Esophagus squamous epithelium (tissue), 5 donors: ENCODE measurements at places on chromosomes 6 and 20. TPM values are rescaled to one million over a fixed set of nuclear protein-coding genes. Genes with fewer than 3 reads are reported as not detected.
A peak's percentile ranks its signal among the peaks of the same experiment; 100 is the strongest.

Gene PSMB9
- 7.3 TPM for total RNA-seq

GRCh38 chr6:121596441-121596840, 161.0 kb downstream of the GJA1 start:
- no peaks in the 10 kb centered on the region for H3K36me3 ChIP-seq
- H3K4me1 ChIP-seq, result no peaks in the 10 kb centered on the region
- H3K27me3 ChIP-seq, result no peaks in the 10 kb centered on the region
- no peak overlapping the region for H3K4me3 ChIP-seq

DNA sequence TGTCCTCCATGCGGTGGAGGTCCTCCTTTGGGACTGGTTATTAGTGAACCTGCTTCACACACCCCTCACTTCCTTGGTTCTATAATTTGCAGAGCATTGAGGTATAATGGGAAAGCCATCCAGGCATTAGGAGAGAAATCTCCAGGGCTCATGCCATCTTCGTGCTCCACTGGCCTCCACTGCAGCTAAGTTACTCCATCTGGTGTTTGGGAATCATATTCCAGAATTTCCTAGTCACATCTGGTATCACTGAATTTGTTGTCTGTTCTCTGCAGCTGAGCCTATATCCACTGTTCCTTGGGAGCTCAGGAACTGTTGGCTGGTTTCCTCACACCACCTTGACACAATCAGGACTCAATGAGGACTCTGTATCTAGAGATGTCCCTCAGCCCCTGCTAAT, 173.0 kb upstream of the TSHZ2 start:
- no peak for DNase-seq
- no peaks in the 10 kb centered on the region for H3K27me3 ChIP-seq
- no peak overlapping the region for H3K4me3 ChIP-seq
- no peak overlapping the region for H3K27ac ChIP-seq
- no peaks in the 10 kb centered on the region for H3K4me1 ChIP-seq

- no peak overlapping the region for H3K4me3 ChIP-seq
- H3K27ac ChIP-seq, result no peak overlapping the region
- no peak for DNase-seq
- no peaks in the 10 kb centered on the region for H3K36me3 ChIP-seq
- H3K27me3 ChIP-seq, result no peaks in the 10 kb centered on the region
Observed at GRCh38 chr6:92587525-92587924, 831.8 kb downstream of the EPHA7 start.

Gene OLIG3
- not detected for total RNA-seq

GRCh38 chr20:23889775-23890187, 10.2 kb upstream of the CST5 start:
- H3K27me3 ChIP-seq, result no peaks in the 10 kb centered on the region
- no peak for DNase-seq
- H3K27ac ChIP-seq, result no peak overlapping the region
- H3K36me3 ChIP-seq, result no peaks in the 10 kb centered on the region
- no peak overlapping the region for H3K4me3 ChIP-seq

DNA sequence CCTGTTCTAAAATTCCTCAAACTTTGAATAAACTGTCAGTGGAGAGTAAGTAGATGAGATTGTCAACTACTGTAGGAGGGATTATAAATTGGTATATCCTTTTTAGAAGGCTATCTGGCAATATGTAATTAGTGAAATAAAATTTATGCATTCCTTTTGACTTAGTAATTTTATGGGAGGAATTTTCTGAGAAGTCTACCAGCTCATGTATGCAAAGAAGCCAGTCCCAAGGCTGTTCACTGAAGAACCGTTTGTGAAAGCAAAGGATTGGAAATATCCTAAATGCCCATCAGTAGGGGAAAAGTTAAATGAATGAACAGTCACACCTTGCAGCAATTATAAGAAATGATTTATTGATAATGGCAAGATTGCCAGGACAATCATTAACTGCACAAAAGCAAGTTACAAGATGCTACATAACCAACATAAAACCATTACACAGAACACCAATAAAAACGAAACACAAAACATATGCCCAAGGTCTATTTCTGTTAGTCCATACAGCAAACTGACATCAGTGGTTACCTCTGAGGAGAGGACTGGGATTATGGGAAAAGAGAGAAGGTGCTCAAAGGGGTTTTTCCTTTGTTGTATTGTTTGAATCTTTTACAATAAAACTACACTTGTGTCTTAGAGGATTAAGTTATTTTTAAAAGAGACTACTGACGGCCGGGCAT, 4.6 kb upstream of the DSTN start:
- H3K36me3 ChIP-seq, result no peaks in the 10 kb centered on the region
- H3K4me3 ChIP-seq, result no peak overlapping the region
- peak overlapping the region; percentile 17 for H3K27ac ChIP-seq
- peaks cover 19% of the 10 kb centered on the region for H3K4me1 ChIP-seq
- no peaks in the 10 kb centered on the region for H3K27me3 ChIP-seq
